Peyer's patch (tissue), 4 donors: ENCODE measurements at places on chromosomes 11 and 22. TPM values are rescaled to one million over a fixed set of nuclear protein-coding genes. Genes with fewer than 3 reads are reported as not detected.

- H3K27me3 ChIP-seq, result no peaks in the 10 kb centered on the region
- no peak for DNase-seq
- H3K4me3 ChIP-seq, result no peak overlapping the region
- H3K36me3 ChIP-seq, result no peaks in the 10 kb centered on the region
These were observed 87.1 kb upstream of the LINC01488 start for GRCh38 chr11:69394234-69394868.

GRCh38 chr22:23857606-23858483 is at the start of gene SLC2A11:
TSS of gene SLC2A11 (plus strand) at chr22:23857875. CDS start at chr22:23858000, 125 bp downstream.
- H3K4me3 ChIP-seq, result peak within 1 kb of the TSS; percentile 75
- peaks cover 8% of the 10 kb centered on the region for H3K4me1 ChIP-seq
- DNase-seq, result peak; percentile 95
- peak within 1 kb of the TSS; percentile 92 for H3K27ac ChIP-seq
- no peaks in the 10 kb centered on the region for H3K36me3 ChIP-seq

The BBS1 gene
- total RNA-seq, result 25.6 TPM

The PNPLA5 gene
- not detected for total RNA-seq

DNA sequence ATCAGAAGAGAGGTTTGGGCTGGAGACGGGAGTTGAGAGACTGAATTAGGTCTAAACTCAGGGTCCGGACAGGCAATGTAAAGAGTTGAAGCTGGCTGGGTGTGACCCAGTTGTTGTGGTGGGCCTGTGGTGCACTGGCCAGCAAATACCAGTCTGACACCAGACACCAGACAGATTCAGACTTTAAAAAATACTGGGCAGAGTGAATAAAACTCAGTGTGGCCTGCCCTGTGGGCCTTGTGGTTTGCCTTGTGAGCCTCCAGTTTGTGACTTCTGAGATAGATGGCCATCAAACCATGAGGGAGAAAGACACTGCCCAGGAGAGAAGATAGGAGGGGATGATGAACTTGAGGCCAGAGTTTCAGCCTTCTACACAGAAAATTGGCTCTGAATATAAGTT is 25.8 kb downstream of the RCN1 start:
- H3K4me3 ChIP-seq, result no peak overlapping the region
- no peaks in the 10 kb centered on the region for H3K4me1 ChIP-seq
- DNase-seq, result no peak
- no peaks in the 10 kb centered on the region for H3K27me3 ChIP-seq
- H3K27ac ChIP-seq, result no peak overlapping the region

DNA sequence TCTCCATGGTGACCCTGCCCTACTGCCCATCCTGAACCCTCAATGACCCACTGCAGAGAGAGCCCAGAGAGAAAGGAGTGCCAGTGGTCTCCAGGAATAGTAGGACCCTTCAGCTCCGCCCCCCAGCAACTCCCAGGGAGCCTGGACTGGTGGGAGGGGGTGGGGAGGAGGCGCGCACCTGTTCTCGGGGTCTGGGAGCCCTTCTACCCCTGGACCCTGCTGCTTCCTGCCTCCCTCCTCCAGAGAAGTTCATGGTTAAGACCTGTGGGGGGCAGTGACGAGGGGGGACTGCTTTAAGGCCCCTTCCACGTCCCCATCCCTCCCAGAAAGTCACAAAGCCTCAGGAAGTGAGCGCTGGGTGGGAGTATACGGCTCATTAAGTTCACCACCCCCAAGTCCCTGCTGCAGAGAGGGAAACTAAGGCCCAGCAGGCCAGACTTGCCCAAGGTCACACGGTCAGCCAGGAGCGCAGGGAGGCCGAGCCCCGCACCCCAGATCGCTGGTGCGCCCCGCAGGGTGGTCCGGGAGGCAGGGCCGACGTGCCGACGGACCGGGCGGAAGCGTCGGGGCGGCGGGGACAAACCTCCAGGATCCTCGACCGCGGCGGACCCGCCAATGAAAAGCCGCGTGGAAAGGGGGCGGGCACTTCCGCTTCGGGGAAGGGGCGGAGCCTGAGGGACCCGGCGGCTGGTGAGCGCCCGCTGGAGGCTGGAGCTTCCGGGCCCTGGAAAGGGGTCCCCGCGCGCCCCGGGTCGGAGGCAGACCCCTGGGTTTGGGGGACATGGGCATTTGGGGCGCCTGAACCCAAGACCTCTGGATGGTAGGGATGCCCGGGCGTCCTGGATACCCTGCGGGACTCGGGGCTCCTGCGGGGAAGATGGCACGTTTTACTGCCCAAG is at the start of the genes NUDT22 and TRPT1:
Gene NUDT22, plus strand, starts transcription at position 667 of the 899 bp plus-strand sequence. CDS start 379 bp downstream, outside the sequence.
Gene TRPT1, minus strand, starts transcription at position 579 of the 899 bp plus-strand sequence. Its CDS starts 326 bp downstream, at position 253.
- no peaks in the 10 kb centered on the region for H3K4me1 ChIP-seq
- H3K36me3 ChIP-seq, result peaks cover 18% of the 10 kb centered on the region
- H3K27ac ChIP-seq, result peak within 1 kb of the TSS; percentile 97
- peak; percentile 97 for DNase-seq
- peak within 1 kb of the TSS; percentile 87 for H3K4me3 ChIP-seq
